ENCODE measurements at places on chromosomes 7 and 10.

GRCh38 chr10:75406462-75407223, 5.1 kb upstream of the ZNF503 start:
- DNase-seq, result no peak

GRCh38 chr10:74150204-74150989, at the start of gene AP3M1:
Gene AP3M1 (minus strand): TSS chr10:74150828. CDS start chr10:74138379, 12,449 bp downstream.
- peak; percentile 90 for DNase-seq

DNA sequence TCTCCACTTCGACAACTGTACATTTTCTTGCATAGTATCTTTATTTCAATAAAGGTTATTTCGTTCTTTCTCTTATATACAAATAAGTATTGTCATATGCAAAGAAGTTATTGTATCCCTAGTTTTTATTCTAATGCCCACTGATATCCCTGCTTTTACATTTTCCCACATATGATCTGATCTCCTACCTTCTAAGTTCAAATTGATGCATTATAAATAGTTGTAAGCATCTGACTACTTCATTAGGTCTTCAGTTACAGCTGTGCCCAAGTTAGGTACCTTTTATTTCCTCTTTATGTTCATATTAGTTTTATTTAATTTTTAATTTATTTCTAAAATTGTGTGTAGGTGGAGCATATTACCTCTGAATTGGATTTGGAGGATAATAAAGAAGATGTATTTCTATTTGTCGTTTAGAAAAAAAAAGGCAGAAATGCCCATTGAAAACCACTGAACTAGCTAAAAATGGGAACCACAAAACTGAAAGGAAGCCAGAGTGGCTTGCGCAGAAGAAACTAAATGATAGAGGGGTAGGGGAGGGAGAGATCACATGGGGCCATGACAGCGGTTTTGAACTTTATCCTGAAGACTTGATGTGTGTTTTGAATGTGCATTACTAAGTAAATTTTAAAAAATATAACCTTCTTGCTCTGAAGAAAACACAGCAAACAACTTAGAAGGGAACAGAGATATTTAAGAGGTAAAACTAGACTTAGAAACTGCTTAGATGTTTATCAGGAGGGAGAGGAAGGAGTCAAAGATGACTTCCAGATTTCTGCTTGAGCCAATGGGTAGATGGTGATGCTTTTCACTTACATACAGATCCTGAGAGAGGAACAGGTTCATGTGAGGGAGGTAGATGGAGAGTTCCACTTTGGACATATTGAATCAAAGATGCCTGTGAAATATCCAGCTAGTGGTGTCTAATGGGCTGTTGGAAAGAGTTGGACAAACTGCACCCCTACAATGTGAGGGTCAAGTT, 9.3 kb upstream of the ZC3HAV1L start:
- no peak for DNase-seq

- DNase-seq, result no peak
These were observed 233.7 kb downstream of the ADK start for GRCh38 chr10:74384615-74385183.

GRCh38 chr10:44706745-44707144, 204.4 kb upstream of the TMEM72 start:
- no peak for DNase-seq
